ENCODE measurements at places on chromosomes 2 and 18.

- no peak for DNase-seq
Observed at GRCh38 chr2:82790206-82791021, 1668.7 kb downstream of the SUCLG1 start.

DNA sequence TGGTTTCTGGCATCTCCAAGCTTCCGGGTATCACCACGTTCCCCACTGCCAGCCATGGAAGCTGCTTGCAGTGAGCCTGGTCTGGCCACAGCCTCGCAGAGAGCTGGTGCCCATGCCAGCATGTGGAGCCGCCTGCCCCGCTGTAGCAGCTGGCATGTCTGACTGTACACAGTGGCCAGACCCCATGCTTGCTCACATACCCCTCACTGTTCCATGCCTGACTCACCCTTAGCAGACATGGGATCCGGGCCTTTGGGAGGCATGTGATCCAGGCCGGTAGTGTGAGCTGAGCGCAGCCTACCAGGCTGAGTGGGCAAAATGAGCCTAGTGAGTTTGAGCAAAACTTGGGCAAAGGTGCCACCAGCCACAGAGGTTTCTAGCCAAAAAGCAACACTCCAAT is 18.8 kb upstream of the RPRD1A start:
- no peak for DNase-seq

DNA sequence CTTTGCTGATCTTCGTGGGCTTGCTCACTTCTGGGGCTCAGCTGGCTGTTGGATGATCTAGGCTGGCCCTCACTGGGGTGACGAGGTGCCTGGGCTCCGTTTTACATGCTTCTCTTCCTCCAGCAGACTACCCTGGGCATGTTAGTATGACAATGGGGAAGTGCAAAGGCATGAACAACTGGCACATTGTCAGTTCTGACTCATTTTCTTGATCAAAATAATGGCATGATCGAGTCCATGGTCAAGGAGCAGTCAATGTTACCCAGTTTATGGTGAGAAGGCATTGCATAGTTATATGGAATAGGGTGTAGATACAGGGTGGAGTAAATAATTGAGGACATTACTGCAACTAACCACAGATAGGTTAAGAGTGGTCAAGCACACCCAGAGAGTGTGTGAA is 10.0 kb upstream of the UPP2 start:
- no peak for DNase-seq

GRCh38 chr2:203122317-203122986 is 107.8 kb downstream of the NBEAL1 start:
- no peak for DNase-seq

DNA sequence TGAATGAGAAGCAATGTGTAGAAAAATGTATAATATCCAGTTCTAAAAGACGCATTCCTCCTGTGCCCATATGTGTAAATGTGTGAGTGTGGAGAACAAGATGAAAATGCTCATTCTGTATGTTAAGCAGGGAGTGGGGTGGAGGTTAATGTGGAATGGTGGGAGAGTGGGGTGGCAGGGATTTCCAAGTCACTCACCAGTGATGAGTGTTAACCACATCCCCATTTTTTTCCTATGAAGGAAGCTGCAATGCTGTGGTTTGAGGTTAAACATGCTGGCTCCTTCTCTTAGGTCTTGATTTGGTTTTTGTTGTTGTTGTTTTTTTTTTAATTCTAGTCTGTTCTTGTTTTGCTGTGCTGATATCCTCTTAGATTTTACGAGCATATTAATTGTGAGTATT is 169.4 kb downstream of the NEDD4L start:
- DNase-seq, result no peak

DNA sequence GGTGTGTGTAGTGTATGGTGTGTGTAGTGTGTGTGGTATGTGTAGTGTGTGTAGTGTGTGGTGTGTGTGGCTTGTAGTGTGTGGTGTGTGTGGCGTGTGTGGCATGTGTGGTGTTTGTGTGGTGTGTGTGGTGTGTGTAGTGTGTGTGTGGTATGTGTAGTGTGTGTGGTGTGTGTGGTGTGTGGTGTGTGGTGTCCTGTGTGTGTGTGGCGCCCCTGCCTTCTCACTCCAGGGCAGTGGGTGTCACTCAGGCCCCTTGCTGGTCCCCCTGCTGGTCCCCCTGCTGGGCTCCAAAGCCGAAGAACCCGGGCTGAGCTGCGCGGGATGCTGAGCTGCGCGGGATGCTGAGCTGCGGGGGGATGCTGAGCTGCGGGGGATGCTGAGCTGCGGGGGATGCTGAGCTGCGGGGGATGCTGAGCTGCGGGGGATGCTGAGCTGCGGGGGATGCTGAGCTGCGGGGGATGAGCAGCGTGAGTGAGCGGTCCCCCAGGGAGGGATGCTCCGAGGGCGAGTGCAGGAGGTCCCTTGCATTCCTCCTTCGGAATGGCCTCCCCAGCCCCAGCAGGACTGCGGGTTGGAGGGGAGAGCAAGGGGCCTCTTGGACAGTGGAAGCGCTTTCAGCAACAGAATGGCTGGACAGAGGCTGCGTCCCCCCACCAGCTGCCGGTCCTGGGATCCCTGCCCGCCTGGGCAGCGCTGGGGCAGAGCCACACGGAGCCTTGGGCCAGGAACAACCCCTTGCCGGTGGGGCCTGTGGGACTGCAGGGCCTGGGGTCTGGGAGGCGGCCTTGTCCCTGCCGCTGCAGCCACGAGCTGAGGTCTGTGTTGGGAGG is 3.4 kb upstream of the RTP5 start:
- DNase-seq, result no peak

DNA sequence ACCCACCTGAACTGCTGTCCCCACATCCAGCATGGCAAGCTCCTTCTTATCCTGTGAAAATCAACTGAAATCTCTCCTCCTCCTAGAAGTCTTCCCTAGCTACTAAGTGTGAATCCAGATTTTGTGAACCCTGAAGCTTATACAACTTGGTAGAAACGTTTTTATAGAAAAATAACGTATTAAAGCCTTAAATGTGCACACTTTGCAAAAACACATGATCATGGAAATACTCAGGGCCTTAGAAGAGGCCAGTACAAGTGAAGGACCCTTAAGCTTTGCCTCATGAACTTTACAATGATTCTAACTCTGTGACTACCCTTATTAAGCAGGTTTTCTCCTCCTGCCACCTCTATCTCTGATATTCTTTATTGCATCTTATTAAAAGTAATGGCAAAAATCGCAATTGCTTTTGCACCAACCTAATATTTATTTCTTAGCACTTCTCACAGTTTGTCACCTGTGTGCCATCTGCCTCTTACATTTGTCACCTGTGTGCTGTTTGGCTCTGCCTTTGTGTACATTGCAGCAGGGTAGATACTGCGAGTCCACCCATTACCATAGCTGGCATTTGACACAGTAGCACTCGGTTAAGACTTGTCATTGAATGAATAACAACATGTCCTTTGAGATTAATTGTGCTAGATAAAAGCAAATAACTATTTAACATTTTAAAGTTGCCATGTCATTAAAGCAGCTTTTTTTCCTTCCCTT is 42.2 kb downstream of the FRZB start:
- no peak for DNase-seq

GRCh38 chr18:22933966-22934423 is 867 bp downstream of the RBBP8 start:
- no peak for DNase-seq

GRCh38 chr18:46097431-46097800 is 680 bp downstream of the ATP5F1A start:
- DNase-seq, result no peak

- no peak for DNase-seq
Observed at GRCh38 chr18:59721211-59721610, 24.0 kb upstream of the CCBE1 start.

DNA sequence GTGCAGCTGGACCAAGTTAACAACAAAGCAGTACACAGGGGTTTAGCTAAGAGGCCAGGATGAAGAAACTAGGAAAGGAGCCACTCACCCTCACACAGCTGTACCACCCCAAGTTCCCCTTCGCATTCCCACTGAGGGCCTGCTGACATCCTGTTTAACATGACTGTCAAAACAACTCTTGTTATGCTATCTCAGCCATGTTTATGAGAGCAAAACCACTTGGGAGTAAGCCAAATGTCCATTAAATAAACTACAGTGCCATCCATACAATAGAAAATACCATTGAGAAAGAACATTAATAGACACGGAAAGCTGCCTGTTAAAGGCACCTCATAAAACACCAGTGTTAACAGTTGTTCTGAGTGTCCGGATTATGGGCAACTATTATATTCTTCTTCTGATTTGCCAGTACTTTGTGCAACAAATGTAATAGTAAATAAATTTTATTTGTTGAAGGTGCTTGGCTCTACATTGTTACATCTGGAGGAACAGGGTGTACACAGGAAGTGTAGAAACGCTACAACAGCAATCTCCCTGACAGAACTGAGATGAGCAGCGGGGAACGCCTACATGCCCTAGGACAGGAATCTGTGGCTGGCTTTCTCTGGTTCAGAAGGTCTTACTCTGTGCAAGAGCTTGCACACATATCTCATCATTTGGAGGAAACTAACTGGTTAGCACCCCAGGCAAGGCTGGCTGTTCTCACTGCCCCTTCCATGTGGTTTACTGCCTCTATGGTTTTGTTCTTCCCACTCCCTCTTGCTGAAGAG is 85.6 kb downstream of the EHD3 start:
- no peak for DNase-seq

DNA sequence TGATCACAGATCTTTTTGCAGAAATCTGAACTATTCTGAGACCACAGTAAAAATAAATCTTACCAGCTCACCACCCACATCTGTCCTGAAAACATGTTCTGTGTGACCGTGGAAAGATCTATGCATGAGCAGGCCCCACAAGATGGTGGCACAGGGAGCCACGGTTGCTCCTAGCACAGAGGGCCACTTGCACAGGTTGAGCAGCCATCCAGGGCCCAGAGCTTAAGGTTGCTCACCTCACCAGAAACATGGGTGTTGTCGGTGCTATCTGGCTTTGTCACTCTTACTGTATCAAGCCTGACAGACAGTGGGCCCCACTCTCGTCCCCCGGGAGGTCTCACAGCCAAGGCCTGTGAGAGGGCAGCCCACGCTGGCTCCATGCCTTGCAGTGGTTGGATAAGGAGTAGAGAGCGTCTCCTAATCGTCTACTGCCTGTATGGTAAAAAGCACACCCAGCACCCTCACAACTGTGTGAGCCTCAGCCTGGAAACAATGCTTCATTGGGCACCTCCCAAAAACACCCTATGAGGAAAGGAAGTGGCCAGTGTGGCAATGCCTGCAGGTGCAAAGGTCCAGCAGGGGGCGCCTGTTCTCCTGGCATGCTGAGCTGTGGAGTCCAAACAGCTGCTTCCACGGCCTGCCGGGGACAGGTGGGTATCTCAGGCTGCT is 19.6 kb downstream of the TUBB6 start:
- peak; percentile 61 for DNase-seq

GRCh38 chr2:71812736-71813135 is 334.9 kb downstream of the CYP26B1 start:
- no peak for DNase-seq

DNA sequence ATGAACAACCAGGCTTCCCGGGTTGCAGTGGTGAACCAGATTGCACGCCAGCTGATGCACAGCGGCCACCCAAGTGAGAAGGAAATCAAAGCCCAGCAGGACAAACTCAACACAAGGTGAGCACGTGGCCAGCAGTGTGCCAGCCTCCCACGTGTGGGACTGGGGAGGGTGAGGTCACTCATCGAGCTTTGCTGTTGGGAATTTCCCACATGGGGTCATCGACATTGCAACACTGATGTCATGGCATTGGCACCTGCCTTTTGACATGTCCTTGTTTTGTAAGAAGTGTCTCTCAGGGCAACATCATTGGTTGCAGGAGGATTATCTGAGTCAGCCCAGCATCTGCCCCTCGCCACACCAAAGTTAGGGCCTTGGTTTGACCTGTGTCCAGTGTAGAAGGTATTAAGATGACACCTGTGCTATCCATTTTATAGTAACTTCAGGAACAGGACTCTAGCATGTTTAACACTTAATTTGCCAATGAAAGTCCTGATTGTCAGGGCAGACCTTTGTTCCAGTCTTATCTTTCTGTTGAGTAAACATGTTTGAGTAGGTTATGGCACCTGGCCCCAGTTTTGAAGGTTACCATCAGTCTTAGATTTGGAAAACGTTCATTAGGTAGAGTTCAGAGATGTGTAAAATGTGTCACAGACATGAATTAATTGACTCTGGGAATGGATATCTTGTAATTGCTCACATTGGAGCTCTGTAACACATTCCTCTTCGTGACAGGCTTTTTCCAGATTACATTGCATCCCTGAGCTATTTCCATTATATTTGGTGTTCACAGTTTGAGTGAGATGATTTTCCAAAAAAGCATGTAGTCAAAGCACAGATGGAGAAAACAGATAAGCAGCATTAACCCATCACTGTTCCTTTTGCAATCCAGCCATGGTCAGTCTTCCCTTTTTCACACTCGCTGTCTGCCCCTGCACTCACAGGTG is 93.3 kb upstream of the EML6 start:
- DNase-seq, result no peak

GRCh38 chr2:150232321-150232720 is 255.1 kb downstream of the RND3 start:
- no peak for DNase-seq

- DNase-seq, result no peak
Observed at GRCh38 chr2:54054271-54054670, 61.1 kb upstream of the ACYP2 start.

DNA sequence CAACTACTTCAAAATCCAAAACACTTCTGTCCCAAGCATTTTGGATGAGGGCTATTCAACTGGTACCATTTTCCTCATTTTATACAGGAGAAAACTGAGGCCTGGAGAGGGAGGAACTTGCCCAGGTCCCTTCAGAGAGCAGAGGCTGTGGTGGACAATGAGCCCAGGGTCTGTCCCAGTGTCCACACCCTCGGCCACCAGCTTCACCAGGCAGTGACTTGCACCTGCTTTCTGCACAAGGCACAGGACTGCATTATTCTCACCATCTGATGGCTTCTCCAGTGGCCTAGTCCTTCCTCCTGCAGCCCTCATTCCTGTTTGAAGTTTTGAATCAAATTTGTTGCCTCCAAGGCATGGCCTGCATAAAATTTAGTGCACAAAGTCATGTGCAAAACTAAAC is 53.3 kb downstream of the RNF144A start:
- DNase-seq, result no peak

DNA sequence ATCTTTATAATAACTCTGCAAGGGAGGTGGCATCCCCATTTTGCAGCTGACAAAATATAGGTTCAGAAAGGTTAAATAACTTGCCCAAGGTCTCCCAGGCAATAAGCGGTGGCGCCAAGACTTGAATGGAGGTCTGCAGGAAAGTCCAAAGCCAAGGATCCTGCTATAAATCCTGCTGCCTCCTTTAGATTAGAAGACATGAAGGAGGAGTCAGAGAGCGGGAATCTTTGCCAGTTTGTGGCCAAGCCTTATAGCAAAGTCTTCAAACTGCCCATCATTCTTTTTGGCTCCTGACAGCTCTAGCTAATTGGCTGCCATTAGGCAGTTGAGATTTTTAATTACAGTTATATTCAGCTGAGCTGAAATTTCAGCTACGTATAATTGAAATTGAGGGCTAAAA is 114.3 kb downstream of the C1D start:
- no peak for DNase-seq

- no peak for DNase-seq
Observed at GRCh38 chr18:14976736-14977430, 228.9 kb downstream of the ANKRD30B start.

All from uterus (tissue), 4 donors.